ENCODE measurements at places on chromosomes 7 and 10. TPM values are rescaled to one million over a fixed set of nuclear protein-coding genes. Genes with fewer than 3 reads are reported as not detected.

DNA sequence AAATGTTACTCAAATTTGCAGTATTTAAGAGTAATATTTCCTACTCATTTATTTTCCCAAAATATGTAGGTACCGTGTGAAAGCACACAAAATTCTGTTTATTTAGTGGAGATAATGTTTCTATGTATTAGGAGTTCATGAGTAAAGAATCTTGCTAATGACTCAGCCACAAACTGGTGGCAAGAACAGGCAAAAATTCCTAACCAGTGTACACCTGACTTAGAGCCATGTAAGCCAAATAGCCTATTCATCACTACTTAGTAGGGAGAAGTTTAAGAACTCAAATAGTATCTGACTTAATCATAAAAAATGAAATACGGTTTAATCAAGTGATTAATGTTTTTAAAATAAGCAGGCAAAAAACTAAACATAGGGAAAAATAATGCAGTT lies 169.0 kb downstream of the SRPK2 start:
- H3K4me3 ChIP-seq: no peak overlapping the region
- peaks cover 2% of the 10 kb centered on the region for H3K4me1 ChIP-seq
- H3K27me3 ChIP-seq: no peaks in the 10 kb centered on the region
- H3K27ac ChIP-seq: no peak overlapping the region
- DNase-seq: no peak
- no peaks in the 10 kb centered on the region for H3K36me3 ChIP-seq

- H3K4me1 ChIP-seq: no peaks in the 10 kb centered on the region
- H3K27ac ChIP-seq: no peak overlapping the region
- no peak overlapping the region for H3K4me3 ChIP-seq
- no peaks in the 10 kb centered on the region for H3K36me3 ChIP-seq
- DNase-seq: no peak
Observed at GRCh38 chr10:48751730-48752129, 67.1 kb downstream of the WDFY4 start.

GRCh38 chr10:51371743-51372142 lies 297.5 kb downstream of the PRKG1 start:
- H3K36me3 ChIP-seq: no peaks in the 10 kb centered on the region
- H3K4me1 ChIP-seq: peaks cover 3% of the 10 kb centered on the region
- no peak overlapping the region for H3K4me3 ChIP-seq

- H3K4me1 ChIP-seq: peaks cover 2% of the 10 kb centered on the region
- no peak for DNase-seq
- peaks cover 16% of the 10 kb centered on the region for H3K36me3 ChIP-seq
- peak overlapping the region; percentile 83 for H3K4me3 ChIP-seq
Observed at GRCh38 chr7:99390941-99391602, 16.5 kb downstream of the ARPC1B start.

GRCh38 chr10:3654980-3655379 lies 130.0 kb downstream of the KLF6 start:
- H3K27me3 ChIP-seq: no peaks in the 10 kb centered on the region
- no peak overlapping the region for H3K4me3 ChIP-seq
- no peak for DNase-seq
- H3K27ac ChIP-seq: no peak overlapping the region
- peaks cover 2% of the 10 kb centered on the region for H3K4me1 ChIP-seq

GRCh38 chr10:67079126-67079525 lies 153.3 kb downstream of the LRRTM3 start:
- no peaks in the 10 kb centered on the region for H3K4me1 ChIP-seq
- no peak overlapping the region for H3K27ac ChIP-seq
- no peaks in the 10 kb centered on the region for H3K27me3 ChIP-seq
- H3K36me3 ChIP-seq: no peaks in the 10 kb centered on the region

DNA sequence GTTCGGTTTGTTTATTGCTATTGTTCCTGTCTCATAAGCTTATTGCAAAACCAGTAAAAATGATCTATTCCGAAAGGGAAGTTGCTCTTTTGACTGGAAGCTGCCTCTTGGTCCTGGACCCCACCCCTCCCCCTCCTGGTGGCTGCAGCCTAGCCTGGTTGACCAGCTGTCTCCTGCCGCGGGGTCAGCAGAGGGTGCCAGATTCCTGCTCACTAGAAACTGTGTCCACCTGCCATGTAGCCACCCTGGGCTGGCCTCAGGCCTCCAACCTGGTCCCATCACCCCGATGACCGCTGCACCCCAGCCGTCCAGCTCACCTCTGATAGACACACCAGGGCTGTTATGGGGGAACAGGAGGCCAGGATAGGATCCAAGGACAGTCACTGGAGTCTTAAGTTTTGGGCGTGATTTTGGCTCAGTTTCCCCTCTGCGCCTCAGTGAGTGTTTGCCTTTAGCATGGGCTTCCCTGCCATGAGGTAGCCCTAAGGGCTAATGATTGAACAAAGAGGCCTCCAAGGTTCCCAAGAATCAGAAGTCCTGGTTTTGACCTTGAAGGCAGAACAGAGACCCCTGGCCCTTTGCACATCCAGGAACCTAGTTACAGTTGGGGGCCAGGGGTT lies 32.9 kb upstream of the SLF2 start:
- H3K27me3 ChIP-seq: no peaks in the 10 kb centered on the region
- no peak overlapping the region for H3K27ac ChIP-seq
- H3K36me3 ChIP-seq: no peaks in the 10 kb centered on the region
- no peaks in the 10 kb centered on the region for H3K4me1 ChIP-seq
- no peak overlapping the region for H3K4me3 ChIP-seq

- H3K27me3 ChIP-seq: no peaks in the 10 kb centered on the region
- DNase-seq: no peak
- no peak overlapping the region for H3K27ac ChIP-seq
- H3K4me3 ChIP-seq: no peak overlapping the region
- no peaks in the 10 kb centered on the region for H3K36me3 ChIP-seq
Observed at GRCh38 chr7:2325162-2325561, 10.9 kb upstream of the SNX8 start.

GRCh38 chr10:80186364-80187012 lies 18.8 kb downstream of the ANXA11 start:
- no peak overlapping the region for H3K27ac ChIP-seq
- H3K36me3 ChIP-seq: peaks cover 2% of the 10 kb centered on the region
- H3K4me3 ChIP-seq: no peak overlapping the region
- 0 out of 2 replicates have a peak, but pooled peaks cover 2% of the 10 kb centered on the region for H3K4me1 ChIP-seq
- no peak for DNase-seq
- H3K27me3 ChIP-seq: no peaks in the 10 kb centered on the region

UTF1 gene
- 31.5 TPM for total RNA-seq

CNTNAP2 gene
- 64.5 TPM for total RNA-seq

LAMB4 gene
- not detected for total RNA-seq

ARHGEF35 gene
- total RNA-seq: 19.2 TPM

SPDYE1 gene
- total RNA-seq: not detected

Data from H9 (cell line).